ENCODE measurements at places on chromosomes 2 and 18.

DNA sequence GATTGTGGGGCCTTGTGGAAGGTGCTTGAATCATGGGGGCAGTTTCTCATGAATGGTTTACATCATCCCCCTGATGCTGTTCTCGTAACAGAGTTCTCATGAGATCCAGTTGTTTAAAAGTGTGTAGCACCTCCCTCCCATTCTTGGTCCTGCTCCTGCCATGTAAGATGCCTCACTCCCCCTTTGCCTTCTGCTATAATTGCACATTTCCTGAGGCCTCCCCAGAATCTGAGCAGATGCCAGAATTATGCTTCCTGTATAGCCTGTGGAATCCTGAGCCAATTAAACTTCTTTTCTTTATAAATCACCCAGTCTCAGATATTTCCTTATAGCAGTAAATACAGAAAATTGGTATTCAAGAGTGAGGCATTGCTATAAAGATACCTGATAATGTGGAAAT, 15.6 kb upstream of the WDR75 start:
- DNase-seq, result no peak

GRCh38 chr2:46841621-46842020, 74.0 kb downstream of the MCFD2 start:
- no peak for DNase-seq

- DNase-seq, result no peak
These were observed 43.2 kb upstream of the CAB39 start for GRCh38 chr2:230669386-230669950.

GRCh38 chr2:225236769-225237323, 162.7 kb upstream of the NYAP2 start:
- no peak for DNase-seq

DNA sequence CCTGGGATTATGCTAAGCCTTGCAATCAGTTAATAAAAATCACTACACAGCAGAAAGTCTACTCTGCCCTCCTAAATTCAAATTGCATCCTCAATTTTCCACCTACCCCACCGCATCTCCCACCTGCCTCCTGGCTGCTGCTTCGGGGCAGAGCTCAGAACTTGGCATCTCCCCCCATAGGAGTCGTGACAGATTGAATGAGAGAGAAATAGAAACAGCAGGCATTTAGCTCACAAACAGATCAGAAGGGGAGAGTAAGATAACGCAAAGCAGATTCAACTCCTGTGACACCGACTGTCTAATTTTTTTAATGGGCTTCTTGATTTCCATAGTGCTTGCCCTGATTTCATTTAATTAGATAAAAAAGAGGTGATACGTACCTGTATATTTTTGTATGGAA, 24.7 kb upstream of the LRRC30 start:
- DNase-seq, result no peak

GRCh38 chr2:15892151-15892880, 48.0 kb upstream of the MYCN start:
- no peak for DNase-seq

- DNase-seq, result no peak
These were observed 22.1 kb downstream of the EHD3 start for GRCh38 chr2:31255911-31256571.

DNA sequence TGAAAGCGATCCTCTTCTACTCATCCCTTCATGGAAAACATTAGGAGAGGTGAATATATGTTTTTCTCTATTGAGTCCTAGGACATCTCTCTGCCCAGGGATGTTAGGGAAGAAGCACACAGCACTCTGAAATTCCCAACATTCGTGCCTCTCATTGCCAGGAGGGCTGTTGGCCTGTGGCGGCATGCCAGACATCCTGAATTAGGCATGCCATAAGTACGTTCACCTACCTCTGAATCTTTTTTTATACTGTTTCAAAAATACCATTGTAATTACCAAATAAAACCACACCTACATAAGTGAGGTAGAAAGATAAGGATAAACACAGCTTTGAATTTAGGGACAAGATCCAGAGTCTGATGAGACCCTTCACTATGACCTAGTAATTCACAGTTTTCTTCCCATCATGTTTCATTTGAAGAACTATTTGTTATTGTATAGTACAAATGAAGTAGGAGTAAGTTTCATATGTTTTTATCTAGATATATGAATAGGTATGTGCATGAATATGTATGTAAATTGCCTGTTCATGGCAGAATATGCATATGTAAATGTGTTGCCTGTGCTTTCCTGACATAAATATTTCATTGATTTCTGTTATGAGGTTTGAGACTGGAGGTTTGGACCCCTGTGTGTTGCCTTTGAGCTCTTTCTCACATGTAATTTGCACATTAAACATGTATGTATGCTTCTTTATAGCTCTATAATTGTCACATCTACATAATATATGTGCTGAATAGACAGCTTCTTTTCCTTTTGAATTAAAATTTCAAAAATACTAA, 66.6 kb upstream of the STAM2 start:
- no peak for DNase-seq

- DNase-seq, result peak; percentile 17
These were observed 77.4 kb downstream of the DCDC2C start for GRCh38 chr2:3780477-3781402.

DNA sequence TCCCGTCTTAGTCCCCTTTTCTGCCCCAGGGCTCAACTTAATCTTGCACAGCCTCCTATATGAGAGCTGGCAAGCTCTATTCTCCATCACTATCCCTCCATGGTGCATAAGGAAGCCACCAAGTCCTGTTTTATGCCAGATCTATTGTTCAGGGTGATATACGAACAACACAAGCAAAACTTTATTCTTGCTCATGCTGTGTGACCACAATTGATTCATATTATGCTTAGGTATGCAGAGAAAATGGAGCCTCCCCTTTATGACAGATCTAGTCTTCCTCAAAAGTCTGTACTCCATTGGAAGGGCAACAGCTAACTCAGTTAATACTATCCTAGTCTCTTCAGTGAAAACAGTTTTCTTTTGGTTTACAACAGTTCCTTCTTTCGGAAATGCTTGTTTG, 94.0 kb upstream of the STON1 start:
- no peak for DNase-seq

- no peak for DNase-seq
These were observed 100.1 kb downstream of the WDPCP start for GRCh38 chr2:63488118-63488713.

- DNase-seq, result no peak
These were observed 26.9 kb downstream of the KLHL29 start for GRCh38 chr2:23411752-23412431.

All from activated naive CD4-positive, alpha-beta T cell (primary cell).